ENCODE measurements at places on chromosomes 5 and 9.

GRCh38 chr5:12480487-12480886 lies 576.2 kb upstream of the CTNND2 start:
- DNase-seq: no peak

GRCh38 chr5:30099634-30100033 lies 1093.9 kb upstream of the CDH6 start:
- DNase-seq: no peak

DNA sequence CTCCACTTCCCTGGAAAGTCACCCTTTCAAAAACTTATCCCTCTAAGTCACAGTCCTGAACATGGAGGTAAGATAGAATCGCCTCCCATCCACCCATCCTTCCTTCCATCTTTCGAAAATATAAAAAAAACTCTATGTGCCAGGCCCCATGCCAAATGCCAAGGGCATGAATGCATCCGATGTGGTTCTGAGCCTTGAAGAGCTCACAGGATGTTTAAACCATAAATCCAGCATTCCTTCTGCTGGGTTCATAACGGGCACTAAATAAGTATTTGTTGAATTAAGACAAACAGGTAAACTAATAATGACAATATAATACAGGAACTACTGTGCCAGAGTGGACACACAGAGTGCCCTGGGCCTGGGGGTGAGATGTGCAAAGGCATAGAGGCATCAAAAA lies 147.3 kb downstream of the TTLL11 start:
- no peak for DNase-seq

DNA sequence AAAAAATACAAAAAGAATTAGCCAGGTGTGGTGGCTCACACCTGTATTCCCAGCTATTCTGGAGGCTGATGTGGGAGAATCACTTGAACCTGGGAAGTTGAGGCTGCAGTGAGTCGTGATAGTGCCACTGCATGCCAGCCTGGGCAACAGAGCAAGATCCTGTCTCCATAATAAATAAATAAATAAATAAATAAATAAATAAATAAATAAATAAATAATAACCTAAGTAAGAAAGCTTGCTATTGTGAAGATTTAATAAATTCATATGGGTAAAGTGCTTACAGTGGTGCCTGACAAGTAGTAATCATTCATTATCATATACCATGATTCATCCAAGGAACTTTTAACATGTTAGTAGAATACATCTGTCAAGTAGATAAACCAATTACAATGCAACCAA lies 13.4 kb downstream of the SVEP1 start:
- DNase-seq: no peak

- peak; percentile 15 for DNase-seq
Observed at GRCh38 chr5:159316519-159317383, 13.5 kb downstream of the IL12B start.

GRCh38 chr5:10538103-10538788 lies 25.6 kb upstream of the ANKRD33B start:
- no peak for DNase-seq

GRCh38 chr5:173015598-173016455 lies 32.3 kb downstream of the ATP6V0E1 start:
- DNase-seq: no peak

DNA sequence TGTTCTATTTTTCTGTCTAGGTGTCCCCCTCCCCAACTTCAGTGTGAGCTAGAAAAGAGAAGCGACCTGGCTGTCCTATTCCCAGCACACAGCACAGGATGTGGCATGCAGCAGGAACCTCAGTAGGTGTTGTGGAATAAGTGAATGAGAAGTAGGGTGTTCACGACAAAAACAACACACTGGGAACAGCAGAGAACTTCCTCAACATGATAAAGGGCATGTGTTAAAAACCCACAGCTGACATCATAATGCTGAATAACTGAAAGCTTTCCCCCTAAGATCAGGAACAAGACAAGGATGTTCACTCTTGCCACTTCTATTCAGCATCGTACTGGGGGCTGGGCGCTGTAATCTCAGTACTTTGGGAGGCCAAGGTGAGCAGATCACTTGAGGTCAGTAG lies 155.6 kb upstream of the ZNF618 start:
- no peak for DNase-seq

GRCh38 chr9:118674942-118675341 lies 694.3 kb downstream of the BRINP1 start:
- DNase-seq: no peak

DNA sequence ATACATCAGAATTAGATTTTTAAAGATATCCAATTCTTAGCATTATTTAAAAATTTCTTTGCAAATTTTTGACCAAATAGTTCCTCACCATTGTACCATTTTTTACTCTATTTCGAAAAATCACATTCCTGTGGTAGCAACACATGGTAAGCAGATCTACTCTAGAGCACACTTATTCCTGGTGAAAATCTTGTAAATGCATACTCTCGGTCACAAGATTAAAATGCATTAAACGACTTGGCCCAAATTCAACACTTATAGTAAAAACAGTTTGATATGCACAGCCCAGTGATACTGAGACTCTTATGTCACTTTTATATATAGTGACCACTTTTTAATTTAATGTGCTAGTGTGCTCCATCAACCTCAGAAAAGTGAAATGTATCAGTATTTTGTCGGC lies 208.8 kb upstream of the TARS1 start:
- DNase-seq: no peak

DNA sequence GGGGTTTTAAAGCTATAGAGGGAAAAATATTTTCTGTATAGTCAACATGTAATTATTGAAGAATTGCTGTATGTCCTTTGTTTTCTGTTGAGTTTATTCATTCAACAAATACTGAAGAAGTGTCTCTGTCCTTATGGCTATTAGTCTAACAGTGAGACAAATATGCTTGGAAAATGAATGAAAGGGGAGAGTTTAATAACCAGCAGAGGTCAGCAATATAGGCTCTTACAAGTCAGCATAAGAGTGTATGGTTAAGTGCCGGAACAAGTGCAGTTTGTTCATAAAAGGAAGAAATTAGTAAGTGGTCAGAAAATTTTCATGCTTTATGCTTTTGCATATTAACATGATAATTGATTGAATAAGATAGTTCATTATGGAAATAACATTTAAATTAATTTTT lies 3.6 kb downstream of the SCAMP1 start:
- no peak for DNase-seq

GRCh38 chr5:94900006-94900505 lies 281.6 kb downstream of the SLF1 start:
- no peak for DNase-seq

DNA sequence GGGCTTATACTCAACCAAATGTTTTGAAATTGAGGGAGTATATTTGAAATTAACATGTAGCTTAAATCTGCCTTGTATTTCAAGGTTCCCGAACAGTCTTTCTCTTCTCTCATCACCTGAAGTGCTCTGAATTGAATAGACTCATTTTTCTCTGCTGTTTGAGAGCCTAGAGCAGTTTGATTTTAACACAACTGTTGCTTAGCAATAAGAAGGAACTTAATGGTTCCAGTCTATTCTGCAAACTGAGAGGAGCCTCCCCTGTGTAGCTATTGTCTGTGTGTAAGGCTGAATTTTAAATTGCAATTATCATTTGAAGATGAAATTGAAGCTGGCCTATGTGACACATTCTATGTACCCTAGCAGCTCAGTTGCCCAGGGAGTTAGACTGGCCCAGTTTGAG lies 87.1 kb upstream of the CKMT2 start:
- DNase-seq: no peak

GRCh38 chr9:23941051-23941450 lies 115.0 kb upstream of the ELAVL2 start:
- DNase-seq: no peak

DNA sequence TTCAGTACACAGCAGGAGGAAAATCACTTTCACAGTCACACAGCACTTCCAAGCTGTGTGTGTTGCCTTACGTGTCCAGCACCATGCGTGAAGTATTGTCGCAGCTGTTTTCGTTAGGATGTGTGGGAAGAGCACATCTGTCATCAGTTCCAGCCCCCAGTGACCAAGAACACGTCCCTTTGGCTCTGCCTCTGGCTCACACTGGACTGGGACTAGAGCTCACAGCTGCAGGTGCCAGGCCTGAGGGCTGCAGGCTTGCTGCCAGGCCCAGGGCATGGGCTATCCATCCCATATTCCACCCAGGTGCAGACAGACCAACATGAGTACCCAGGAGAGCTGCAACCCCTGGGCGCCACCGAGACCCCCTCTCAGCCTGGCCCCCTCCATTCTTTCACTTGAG lies 60.5 kb upstream of the ANKRD33B start:
- DNase-seq: no peak

- DNase-seq: no peak
Observed at GRCh38 chr5:131491749-131492148, 143.3 kb downstream of the RAPGEF6 start.

DNA sequence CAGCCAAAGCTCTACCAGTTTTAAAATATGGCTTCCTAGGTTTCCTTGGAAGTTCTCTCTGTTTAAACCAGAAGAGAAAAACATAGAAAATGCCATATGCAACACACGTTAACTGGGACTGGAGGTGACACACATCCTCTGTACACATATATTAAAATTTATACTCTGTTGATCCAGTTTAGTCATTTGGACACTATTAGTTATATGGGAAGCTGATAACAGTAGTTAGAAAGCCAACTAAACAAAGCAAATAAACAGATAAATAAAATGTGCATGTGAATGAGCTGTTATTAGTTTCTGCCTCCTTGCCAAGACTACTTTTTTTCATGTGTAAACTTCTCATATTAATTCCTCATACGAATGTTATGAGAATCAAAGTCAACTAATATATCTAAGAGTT lies 1249.2 kb upstream of the CDH6 start:
- no peak for DNase-seq

GRCh38 chr9:135924628-135925338 lies 17.4 kb upstream of the CAMSAP1 start:
- DNase-seq: no peak

- no peak for DNase-seq
Observed at GRCh38 chr5:159405611-159406031, 75.3 kb upstream of the IL12B start.

- no peak for DNase-seq
Observed at GRCh38 chr9:4657426-4658159, 4.5 kb upstream of the PLPP6 start.
